ENCODE measurements at places on chromosomes 6 and 20.
A peak's percentile ranks its signal among the peaks of the same experiment; 100 is the strongest.

DNA sequence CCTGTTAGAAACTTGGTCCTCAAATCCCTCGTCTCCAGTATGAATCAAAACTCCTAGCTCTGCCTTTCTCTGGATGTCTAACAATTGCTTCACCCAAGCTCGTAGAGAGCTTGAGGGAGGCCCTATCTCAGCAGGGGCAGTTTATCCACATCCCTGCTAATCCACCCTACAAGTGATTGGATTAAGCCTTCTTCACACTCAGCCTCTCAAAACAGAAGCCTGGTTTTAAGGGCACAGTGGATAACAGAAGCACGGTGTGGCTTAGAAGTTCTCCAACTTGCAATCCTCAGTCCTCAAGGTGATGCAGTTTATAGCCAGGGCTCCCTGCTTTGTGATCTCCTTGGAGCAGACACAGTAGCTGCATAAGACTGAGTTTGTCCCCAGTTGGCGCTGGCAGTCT is 383.9 kb downstream of the KIF16B start:
- peak; percentile 95 for DNase-seq

DNA sequence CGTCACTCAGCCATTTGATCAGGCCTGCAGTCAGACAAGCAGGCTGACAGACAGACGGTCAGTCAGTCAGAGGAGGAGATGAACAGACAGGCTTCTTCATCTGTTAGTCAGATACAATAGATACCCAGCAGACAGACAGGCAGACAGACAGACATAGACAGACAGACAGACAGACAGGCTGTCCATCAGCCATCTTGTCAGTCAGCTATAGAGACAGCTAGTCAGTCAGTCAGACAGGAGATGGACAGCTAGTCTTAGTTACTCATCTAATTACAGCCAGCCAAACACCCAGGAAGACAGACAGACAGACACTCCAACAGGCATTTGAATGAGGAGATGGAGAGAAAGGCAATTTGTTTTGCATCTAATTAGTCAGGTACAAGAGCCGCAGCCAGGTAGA is 36.4 kb downstream of the KCNB1 start:
- no peak for DNase-seq

DNA sequence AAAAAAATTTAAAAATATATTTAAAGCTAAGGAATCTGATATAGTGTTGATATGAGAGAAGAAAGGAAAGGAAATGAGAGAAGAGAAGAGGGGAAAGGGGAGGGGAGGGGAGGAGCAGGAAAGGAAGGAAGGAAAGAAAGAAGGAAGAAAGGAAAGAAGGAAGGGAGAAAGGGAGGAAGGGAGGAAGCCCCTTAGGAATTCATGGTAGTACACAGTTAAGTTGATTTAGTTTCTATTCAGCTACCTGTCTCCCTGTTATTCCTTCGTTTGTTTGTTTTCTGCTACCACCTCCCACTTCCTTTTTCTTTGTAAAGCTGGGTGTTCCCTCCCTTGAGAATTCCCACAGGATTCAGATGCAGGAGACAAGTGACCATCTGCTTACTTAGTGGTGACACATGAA is 1025.4 kb upstream of the FLRT3 start:
- peak; percentile 62 for DNase-seq

DNA sequence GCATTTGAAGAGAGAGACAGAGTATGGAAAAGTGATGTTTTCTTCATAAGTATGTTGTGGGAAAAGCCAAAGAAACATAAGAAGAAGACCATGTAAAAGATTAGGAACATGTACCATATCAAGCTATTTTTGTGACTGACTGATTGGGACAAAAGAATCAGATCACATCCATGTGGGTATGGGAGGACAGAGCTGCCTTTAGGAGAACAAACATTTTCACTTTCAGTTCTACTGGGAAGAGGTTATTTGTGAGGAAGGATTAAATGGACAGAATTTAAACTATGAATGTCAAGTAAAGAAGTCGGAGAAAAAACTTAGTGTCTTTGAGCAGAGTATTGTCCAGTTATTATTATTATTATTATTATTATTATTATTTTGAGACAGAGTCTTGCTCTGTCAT is 124.4 kb upstream of the HCRTR2 start:
- no peak for DNase-seq

- DNase-seq = no peak
Measured at GRCh38 chr20:37881601-37882343, 21.2 kb upstream of the VSTM2L start.

DNA sequence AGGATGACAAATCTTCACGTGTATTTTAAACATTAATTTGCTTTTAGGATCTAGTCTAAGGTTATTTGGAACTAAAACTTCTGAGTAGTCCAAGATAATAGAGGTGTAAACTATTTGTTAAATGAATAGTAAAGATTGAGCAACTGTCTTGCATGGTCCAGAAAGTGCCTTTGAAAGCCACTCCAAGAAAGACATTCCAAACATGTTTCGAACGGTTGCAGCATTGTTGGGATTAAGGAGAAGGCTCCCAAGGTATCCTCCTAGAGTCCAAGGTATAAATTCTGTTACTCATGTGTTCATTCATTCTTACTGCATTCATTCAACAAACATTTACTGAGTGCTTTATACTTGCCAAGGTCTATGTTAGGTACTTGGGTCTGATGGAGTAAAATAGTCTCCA is 28.8 kb upstream of the MYLK2 start:
- no peak for DNase-seq

DNA sequence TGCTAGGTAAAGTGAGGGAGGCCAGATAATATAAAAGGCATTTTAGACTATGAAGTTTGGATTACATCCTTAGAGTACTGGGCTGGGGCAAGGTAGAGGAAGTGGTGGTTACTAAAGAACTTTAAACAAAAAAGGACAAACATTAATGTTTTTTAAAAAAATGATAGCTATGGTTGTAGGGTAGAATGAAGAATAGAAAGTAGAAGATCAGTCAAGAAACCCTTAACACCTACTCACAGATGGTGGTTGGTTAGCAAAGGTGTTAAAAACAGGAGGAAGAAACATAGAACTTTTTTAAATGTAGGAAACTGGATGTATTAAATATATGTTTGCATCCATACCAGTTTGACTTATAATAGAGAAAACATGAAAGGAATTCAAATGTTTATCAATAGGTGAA is 80.7 kb upstream of the ELOVL5 start:
- no peak for DNase-seq

GRCh38 chr6:169044381-169045230 is 209.0 kb downstream of the THBS2 start:
- no peak for DNase-seq

GRCh38 chr20:9686866-9687265 is 152.0 kb downstream of the PAK5 start:
- no peak for DNase-seq

DNA sequence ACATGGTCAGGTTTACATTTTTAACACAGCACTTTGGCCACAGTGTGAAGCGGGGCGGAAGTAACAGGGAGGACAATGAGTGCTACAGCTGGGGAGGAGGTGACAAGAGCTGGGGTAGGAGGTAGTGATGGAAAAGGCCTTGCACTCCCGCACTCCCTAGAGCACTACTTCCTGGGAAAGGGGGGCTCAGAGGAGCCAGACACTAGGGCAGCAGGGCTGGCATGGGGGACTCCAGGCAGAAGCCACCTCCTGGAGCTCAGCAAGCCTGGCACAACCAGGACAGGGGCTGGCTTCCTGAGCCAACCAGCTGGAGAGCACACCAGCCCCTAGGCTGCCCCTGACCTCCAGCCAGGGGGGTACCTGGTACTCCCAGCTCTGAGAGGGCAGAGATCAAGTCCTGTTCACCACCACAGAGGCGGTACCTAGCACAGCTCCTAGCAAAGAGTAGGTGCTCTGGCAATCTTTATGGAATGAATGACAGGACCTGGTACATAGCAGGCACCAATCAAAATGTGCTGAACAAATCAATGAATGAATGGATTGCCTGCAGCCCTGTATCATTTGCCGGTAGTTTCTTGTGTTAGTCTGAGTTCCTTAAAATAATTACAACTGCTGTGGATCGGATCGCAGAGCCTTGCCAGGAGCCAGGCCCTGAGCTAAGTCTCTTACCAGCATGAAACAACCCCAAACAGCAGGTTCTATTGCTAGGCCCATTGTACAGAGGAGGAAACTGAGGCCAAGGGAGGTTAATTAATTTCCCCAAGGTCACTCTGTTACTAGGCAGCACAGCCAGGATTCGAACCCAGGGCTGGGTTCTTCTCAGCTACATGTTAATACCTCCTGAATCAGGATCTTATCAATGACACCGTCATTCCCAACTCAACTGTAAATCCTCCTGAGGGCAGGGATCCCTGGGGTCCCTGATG is 15.5 kb downstream of the NOL4L start:
- DNase-seq = no peak

DNA sequence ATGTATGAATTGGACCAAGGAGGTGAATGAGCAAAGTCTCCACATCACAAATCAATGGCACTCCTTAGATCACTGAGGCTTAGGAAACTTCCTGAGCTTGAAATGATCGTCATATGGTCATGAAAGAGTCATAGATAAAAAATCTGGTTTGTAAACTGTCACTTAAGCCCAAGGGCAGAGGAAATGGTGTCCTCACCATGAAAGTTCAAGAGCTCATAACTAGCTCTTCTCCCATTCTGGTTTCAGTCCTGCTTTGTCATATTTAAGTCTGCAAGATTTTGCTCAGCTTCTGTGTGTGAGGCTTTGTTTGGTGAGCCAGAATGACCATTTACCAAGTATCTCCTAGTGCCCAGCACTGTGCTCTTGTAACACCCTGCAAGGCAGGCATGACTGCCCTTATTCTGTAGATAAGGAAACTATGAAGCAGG is 60.5 kb downstream of the GJA10 start:
- no peak for DNase-seq

- DNase-seq = peak; percentile 61
Measured at GRCh38 chr20:57702091-57702490, 7.7 kb downstream of the PMEPA1 start.

DNA sequence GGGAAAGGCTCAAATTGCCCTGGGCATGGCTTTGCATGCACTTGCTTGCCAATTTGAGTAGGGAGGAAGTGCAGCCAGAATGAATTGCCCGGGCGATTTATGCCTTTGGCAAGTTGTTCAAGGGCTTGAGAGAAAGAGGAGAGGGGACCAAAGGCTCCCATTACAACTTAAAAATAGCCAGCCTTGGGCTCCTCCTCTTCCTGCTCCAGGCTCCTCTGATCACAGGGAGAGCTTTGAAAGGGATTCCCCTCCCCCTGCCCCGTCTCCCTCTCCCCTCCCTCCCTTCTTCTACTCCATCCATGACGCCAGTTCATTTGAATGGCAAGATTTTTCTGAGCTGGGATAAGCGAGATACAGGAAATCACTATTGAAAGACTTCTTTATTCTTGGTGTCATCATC is 304.9 kb upstream of the JAG1 start:
- DNase-seq = no peak

DNA sequence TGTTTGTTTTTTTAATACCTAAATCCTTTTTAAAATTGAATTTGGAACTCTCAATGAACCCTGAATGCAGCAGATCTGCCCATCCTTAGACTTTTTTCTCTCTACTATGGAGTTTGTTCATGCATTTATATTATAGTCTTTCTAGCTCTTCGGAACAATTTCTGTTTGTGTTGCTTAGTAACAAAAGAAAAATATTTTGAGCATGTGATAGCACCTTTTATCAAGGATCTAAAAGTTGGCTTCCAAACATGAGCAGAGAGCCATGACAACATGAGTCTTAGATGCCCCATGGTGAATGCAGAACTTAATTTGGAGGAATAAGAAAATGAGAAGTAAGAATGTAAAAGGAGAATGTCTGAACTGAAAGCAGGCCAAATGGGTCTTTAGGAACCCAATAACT is 133.7 kb downstream of the EDN1 start:
- no peak for DNase-seq

DNA sequence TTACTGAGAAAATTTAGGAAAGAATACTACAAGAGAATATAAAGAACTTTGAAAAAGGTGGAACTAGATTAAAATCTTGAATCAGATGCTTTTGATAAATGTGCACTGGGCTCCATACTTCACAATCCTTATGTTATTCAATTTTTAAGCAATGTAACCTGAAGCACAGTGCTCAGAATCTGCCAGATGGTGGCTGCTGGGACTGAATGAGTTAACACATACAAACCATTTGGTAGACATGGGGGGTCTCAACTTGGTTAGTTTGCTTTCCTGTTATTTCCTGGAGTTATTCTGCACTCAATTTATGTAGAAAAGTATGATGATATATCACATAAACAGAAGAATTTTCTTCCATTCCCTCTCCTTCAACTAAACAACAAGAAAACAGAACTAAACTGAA is 326.5 kb downstream of the RNGTT start:
- peak; percentile 52 for DNase-seq

GRCh38 chr6:108712946-108713345 is 135.3 kb upstream of the ARMC2 start:
- no peak for DNase-seq

DNA sequence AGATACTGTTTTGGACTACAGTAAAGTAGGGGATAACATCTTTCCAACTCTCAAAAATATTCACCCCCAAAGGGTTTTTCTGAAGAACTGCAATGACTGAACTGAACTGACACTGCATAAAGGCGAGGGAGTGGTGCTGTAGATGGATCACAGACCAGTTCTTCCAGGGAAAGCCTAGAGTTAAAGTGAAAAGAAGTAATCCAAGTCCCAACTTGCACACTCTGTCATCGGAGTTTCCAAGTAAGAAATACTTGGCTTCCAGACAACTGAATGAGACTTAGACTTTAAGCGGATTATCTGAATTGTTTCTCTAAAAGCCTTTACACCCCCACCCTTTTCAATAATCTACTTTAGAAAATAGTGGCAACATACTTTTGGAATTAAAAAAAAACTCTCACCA is 134.1 kb upstream of the PREP start:
- DNase-seq = peak; percentile 54

DNA sequence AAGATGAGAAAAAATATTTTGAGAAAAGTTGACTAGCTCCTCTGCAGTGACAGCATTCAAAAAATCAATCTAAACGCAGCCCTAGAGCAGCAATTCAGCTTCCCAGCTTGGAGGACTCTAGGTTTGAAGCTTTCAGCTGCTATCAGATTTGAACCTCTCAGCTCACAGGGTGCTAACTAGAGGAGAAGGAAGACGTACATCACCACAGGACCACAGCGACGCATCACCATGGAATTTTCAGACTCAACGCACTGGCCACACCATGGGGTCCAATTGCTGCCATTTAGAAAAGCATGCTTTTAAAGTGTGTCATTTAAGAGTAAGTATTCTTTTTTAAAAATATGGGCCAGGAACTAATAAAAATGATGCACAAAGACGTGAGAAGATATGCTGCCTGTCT is 45.0 kb upstream of the FUCA2 start:
- no peak for DNase-seq

DNA sequence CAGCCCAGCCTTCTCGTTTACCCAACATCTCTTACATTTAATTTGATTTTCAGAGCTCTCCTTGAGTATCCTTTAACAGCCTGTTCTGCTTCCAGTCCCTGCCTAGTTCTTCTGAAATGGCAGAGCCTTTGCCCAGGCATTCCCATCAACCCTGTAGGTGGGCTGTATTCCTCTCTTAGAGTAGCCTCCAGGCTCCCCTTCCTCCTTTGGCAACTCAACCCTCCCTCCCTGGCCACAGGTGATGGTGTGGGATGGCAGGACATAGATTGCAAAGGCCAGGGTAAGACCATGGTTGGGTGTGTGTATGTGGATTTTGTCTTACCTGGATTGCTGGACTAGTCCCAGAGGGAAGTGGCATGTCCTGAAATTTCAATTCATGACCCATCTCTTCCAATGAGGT is 125.4 kb downstream of the F13A1 start:
- DNase-seq = no peak

Measured in NCI-H524 (cell line).